Substantia nigra (tissue), 51 donors: ENCODE measurements at places on chromosomes 1 and 21.

DNA sequence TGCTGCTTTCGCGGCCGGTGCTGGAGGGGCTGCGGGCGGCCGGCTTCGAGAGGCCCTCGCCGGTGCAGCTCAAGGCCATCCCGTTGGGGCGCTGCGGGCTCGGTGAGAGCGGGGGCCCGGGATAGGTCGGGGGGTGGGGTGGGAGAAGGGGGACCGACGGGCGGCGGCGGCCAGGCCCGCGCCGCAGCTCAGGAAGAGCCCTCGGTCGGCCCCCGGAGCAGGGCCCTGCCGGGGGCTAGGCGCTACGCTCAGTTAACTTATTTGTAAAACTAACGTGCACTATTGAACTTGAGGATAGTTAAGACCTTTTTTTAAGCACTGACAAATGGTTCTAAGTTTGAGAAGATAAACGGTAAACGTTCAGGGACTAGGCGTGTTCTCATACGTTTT is 418 bp downstream of the DDX20 start:
- no peak for DNase-seq

DNA sequence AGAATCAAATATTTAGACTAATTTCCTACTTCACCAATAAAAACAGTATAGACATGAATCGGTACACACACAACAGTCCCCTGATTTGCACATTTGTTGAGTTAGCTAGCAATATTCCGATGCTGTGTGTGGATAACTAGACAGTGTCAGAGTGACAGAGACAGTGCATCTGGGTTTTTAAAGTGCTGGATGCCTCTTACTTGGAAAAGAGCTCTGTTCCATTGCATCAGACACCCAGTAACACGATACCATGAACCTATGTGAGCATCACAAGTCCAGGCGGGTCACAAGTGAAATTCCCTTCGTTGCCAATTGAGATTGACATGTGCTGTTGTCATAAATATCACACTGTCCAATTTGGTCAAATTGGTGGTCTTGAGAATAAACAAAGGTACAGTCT is 82.0 kb upstream of the ESRRG start:
- DNase-seq: no peak

- DNase-seq: no peak
Observed at GRCh38 chr1:235998812-235999211, 66.1 kb downstream of the NID1 start.

DNA sequence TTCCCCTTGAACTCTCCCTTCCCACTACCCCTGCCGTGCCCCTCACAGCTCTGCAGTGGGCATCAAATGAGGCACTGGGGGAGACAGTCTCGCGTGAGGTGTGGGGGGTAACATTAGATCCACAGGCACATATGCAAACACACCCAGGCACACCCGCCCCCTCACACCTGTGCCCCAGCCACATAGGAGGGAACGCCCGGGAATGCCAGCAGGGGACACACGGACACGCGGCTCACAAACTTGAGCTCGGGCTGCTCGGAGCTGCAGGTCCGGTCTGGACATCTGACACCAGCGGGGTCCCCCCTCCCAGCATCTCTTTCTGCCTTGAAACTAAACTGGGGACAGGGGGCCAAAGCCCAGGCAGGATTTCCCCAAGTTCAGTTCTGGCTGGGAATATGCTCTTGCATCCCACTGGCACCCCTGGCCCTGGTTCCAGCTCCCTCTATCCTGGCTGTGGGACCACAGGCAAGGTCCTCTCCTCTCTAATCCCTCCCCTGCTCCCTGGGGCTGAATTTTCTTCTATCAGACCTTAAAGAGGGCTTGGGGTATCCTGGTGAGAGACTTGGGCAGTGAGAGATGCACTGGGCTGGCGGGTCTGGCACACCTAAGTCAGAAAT is 30.6 kb downstream of the CDCP2 start:
- DNase-seq: no peak

DNA sequence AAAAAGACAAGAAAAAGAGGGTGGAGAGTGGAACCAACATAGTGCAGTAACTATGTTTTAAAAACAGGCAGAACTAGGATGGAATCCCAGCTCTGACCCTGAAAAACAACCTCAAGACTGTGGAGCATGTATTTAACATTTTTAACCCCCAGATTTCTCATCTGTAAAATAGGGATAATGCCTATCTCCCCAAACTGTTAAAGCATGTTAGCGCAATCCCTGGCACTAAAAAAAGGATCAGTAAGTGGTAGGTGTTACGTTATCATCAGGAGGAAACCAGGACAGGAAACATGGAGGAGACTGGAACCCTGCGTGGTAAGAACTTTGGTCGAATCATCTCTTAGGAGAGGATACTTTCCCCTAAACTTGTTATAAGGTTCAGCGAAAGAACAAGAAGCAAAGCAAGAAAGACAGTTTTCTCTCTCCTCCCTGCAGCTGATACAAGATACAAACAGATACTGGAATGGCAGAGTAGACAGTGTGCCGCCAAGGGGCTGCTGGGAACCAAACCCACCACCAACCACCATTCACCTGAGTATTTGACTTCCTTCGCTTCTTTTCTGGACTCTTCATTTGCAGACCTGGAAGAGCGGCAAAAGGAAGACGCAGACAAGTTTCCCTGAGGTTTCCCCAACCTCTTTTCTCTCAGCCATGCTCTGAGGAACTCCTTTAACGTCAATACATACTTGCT is 991 bp downstream of the PYGO2 start:
- DNase-seq: no peak

DNA sequence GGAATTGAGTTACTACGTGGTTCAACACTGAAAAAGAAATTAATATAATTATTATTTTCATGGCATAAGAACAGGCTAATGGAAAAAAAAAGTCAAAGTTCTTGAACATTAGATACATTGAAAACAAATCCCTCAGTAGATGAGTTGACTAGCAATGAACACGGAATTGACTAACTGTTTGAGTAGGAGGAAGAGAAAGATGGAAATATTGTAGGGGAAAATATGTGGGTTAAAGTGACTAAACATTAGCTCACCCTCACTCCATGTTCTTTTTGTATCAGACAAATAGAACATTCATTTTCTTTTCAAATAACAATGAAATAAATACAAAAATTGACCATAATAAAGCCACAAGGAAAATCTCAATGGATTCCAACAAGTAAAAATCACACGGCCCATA is 84.3 kb downstream of the KCNK2 start:
- DNase-seq: no peak

GRCh38 chr1:99218572-99218971 is 45.7 kb upstream of the PLPPR4 start:
- no peak for DNase-seq

DNA sequence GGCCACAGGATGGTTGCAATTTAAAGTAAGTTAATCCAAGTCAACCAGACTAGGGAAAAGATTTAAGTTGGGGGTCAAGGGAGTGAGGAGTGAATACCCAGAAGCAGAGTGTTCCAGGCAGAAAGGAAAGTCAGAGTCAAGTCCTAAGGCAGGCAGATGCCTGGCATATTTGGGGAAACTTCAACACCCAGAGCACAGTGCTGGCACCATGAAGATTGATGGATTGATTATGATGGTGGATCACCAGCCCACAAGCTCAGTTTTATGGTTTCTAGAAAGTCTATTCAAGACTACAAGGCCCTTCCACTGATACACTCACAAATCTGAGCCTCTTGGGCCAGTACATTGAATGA is 100.1 kb upstream of the DUSP10 start:
- no peak for DNase-seq

DNA sequence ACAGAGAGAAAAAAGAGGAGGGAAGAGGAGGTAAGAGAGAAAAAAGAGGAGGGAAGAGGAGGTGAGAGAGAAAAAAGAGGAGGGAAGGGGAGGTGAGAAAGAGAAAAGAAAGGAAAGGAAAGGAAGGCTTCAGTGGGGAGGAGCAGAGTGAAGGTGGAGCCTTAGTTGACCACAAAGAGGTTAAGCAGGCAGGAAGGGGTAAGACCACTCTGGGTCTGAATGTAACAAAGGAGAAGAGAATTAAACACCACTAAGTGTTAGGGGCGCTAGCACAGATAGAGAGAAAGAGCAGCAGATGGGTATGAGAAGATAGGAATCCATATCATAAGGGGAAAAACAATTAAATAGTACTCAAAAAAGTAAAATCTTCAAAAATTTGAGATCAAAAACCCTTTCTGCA is 6.6 kb downstream of the PTPN14 start:
- no peak for DNase-seq

GRCh38 chr21:42557420-42557819 is 43.8 kb downstream of the SLC37A1 start:
- no peak for DNase-seq
